Mesothelial cell of epicardium (in vitro differentiated cells): ENCODE measurements at places on chromosomes 1 and 21.

DNA sequence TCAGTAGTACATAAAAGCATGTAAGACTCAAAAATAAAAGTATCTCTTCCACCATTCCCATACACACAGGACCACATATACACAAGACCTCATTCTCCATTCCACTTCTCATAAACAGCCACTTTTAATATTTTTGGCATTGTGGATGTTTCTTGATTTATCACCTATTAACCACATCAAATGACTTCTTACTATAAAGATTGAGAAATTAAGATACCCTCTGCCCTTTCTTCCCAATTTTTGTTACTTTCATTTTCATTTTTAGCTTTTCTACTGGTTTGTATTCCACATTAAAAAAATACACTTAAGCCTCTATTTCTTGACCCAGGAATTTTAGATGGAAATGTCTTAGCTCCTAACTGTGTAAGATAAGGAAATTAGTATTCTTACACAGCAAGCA, 22.8 kb downstream of the AKT3 start:
- no peak for DNase-seq

- no peak for DNase-seq
These were observed 24.3 kb downstream of the LDLRAP1 start for GRCh38 chr1:25567710-25568089.

GRCh38 chr1:93715529-93716126, 34.0 kb upstream of the BCAR3 start:
- DNase-seq = no peak

- DNase-seq = no peak
These were observed 285.0 kb downstream of the BRINP3 start for GRCh38 chr1:190192627-190193026.

DNA sequence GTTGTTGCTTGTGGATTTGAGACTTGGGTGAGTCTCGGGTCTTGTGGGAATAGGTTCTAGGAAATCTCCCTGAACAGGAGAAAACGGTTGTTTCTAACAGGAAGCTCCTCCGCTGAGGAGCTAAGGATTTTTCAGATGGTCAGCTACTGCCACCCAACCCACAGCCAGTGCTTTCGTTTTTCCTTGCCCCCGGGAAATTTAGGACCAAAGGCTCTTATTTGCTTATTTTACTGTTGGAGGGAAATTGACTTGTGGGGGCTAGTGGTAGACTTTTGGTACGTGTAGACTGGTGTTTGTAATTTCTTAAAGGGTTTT, 792 bp downstream of the SNX7 start:
- no peak for DNase-seq

- no peak for DNase-seq
These were observed 3.7 kb downstream of the GADD45A start for GRCh38 chr1:67688526-67689219.

GRCh38 chr1:236692128-236692527, 5.8 kb downstream of the ACTN2 start:
- no peak for DNase-seq

GRCh38 chr1:196873385-196873784, 14.5 kb upstream of the CFHR4 start:
- DNase-seq = no peak

DNA sequence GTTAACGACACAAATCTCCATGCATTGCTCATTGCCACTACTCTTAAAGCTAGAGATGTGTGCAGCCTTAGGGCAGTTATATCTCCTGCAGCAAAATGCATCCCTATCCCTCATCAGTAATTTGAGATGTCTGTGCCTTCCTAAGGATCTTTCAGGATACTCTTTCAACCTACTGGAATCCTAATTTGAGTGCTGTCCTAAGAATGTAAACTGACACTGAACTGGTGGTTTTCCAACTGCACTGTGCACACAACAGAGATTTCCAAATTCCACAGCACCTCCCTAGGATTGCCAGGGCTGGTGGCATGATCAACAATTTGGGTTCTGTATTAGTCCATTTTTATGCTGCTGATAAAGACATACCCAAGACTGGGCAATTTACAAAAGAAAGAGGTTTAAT, 193.9 kb downstream of the LTN1 start:
- no peak for DNase-seq

DNA sequence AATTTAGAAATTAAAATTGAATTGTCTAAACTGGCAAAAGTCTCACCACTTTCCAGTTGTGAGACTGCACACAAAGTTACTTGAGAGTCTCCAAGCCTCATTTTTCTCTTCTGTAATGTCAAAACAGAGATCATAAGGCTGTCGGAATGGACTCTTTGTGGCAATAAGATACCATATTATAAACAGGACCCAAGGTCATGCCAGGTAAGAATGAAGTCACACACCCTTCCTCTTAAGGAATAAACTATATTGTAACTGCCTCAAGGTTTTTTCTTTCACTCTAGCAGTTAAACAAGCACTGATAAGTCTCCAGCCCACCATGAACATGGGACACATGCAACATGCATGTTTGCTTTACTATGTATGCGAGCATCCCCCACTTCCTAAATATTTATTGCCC, 50.1 kb upstream of the DIRAS3 start:
- DNase-seq = no peak

DNA sequence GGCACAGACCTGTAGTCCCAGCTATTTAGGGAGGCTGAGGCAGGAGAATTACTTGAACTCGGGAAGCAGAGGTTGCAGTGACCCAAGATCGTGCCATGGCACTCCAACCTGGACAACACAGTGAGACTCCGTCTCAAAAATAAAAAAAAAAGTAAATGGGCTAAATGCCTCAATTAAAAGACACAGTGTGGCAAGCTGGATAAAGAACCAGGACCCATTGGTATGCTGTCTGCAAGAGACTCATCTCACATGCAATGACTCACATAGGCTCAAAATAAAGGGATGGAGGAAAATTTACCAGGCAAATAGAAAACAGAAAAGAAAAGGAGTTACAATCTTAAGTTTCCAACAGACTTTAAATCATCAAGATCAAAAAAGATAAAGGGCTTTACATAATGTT, 40.3 kb downstream of the ACBD6 start:
- no peak for DNase-seq

- no peak for DNase-seq
These were observed 33.7 kb downstream of the KCND3 start for GRCh38 chr1:111955755-111956154.

- no peak for DNase-seq
These were observed 123.3 kb upstream of the EDN2 start for GRCh38 chr1:41607808-41608207.

- DNase-seq = no peak
These were observed 87.0 kb downstream of the TNR start for GRCh38 chr1:175656416-175656815.

DNA sequence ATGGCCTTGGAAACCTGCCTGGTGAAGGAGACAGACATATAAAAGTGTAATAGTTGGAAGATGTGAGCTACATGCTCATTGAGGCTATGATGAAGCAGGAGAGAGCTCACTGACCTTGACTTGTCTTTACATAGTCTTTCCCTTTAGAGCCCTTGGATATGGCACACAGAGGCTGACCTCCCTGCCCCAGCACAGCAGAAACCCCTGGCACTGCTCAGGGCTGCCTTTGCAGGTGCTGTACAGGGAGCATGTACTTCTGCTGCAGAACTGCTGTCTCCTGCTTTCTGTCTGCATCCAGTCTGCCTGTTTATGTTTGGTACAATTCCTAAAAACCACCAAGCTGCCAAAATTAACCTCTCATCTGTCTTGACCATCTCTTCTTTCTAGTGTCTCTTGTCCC, 80.5 kb downstream of the C1orf21 start:
- no peak for DNase-seq

- DNase-seq = no peak
These were observed 39.3 kb upstream of the DUSP10 start for GRCh38 chr1:221781102-221781755.

- DNase-seq = peak; percentile 7
These were observed 10.2 kb downstream of the COL6A1 start for GRCh38 chr21:45991606-45992300.

- DNase-seq = peak; percentile 25
These were observed 27.8 kb downstream of the IGFN1 start for GRCh38 chr1:201218409-201218808.

GRCh38 chr1:245291351-245291750, 136.6 kb downstream of the KIF26B start:
- no peak for DNase-seq

DNA sequence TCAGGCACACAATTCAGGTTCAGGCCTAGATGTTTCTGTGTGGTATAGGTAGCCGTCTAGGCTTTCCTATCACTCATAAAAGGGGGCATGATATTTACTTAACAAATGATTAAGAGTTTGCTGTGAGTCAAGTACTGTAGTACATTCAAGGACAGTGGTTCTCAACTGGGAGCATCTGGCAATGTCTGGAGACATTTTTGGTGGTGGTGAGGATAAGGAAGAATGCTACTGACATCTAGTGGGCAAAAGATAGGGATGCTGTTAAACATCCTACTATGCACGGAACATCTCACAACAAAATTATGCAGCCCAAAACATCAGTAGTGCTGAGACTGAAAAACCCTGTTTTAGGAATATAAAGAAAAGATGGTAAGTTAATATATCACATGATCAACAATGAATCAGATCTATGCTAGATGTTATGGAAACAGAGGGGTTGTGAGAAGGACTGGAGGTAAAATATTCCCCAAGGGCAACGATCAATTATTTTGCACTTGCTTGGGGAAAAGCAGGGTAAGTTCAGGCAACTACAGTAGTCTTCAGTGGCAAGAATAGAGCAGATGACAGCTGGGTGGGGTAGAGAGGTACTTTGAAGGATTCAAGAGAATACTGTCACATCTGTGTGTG, 4.9 kb downstream of the DNTTIP2 start:
- no peak for DNase-seq
